Cortex of kidney (tissue), 1 donor: ENCODE measurements at places on chromosomes 7 and 10.

GRCh38 chr10:88901206-88901983 lies 21.4 kb downstream of the STAMBPL1 start:
- no peak for DNase-seq

- DNase-seq, result no peak
These were observed 271.4 kb downstream of the TSPAN12 start for GRCh38 chr7:120586571-120586970.

DNA sequence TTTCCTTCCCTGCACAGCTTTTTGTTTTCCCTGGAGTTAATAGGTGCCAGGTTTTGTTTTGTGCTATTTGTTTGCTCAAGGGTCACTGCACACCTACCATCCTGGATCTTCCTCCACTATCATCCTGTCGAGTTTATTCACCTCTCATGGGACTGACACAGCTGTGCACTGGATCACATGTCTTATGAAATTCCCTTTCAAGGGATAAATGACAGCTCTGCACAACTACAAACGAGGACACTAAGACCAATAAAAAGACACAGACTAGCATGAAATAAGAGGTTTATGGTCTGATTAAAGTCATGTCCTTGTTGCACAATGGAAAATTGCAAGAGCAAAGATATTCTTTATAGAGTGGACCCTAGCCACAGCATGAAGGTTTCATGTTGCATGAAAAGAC lies 76.7 kb upstream of the SFMBT2 start:
- no peak for DNase-seq

GRCh38 chr10:29486433-29486832 lies 148.3 kb downstream of the SVIL start:
- DNase-seq, result no peak

GRCh38 chr10:47301833-47302232 lies 1.8 kb downstream of the GDF10 start:
- DNase-seq, result no peak

DNA sequence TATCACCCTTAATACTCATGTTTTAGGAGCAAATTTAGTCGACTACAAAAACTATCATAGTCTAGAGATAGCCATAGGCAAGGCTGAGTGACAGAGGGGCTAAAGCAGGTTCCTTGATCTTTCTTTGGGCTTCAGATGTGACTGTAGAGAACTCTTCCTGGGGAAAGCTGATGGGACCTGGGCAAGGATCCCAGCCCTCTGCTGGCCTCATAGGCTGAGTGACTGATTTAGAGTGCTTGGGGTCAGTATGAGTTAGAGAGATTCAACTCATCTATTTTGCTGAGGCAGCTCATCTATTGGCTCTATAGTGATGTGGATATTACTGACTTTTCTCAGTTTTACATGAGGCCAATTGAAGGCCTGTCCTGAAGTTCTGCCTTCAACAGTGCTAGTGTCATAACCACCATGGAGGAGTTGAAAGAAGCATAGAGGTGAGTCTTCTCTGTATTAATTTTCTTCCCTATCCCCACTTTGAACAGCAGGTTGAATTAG lies 81.6 kb downstream of the SAMD9 start:
- no peak for DNase-seq

GRCh38 chr7:880450-880849 lies 4.1 kb downstream of the GET4 start:
- no peak for DNase-seq

DNA sequence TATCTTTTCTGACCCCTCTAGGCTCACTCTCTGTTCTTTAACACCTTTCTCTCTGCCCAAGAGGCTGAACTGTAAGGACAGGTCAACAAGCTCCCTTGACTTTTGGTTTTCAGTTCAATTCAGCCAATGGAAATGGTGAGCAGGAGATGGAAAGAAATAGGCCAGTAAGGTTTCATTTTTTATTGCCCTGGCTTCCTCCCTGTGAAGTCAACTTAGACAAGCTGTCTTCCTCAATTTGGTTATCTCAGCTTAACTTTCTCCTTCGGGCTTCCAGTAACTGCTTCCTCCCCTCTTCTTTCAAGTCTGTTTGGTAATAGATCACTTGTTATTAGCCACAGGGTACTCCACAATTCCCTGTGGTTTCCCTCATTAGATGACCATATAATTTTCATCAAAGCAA lies 19.7 kb downstream of the LIPK start:
- DNase-seq, result no peak

DNA sequence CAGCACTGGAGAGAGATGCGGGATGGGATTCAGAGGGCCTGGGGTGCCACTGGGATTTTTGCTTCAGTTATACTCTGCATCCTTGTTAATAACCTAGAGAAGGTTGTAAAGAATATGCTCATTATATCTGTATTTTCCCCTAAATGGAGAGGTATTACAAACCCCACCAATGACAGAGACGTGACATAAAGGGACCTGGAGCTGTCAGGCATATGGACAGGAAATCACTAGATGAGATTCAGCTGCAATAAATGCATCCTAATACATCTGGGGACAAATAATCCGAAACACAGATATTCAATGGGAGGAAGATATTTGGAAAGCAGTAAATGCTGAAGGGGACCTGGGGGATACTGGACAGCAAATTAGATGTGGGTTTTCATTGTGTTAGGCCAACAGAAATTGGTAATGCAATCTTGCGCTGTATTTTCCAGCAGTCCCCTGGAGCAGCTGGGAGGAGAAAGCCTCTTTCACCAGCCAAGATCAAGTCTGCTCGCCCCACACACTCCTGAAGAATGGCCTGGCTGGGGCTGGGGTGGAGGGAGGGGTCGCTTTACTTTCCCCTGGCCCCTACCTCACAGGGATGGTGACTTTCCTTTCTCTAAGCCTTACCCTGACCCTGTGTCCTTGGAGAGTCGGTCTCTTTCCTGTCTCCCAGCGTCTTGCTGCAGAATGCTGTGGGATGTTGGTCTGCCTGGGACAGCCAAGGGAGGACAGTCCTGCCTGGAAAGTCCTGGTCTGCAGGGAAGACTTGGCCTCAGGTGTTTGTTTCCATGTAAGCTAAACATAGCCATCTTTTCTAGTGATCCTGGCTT lies 653.8 kb downstream of the LRMDA start:
- DNase-seq, result no peak

DNA sequence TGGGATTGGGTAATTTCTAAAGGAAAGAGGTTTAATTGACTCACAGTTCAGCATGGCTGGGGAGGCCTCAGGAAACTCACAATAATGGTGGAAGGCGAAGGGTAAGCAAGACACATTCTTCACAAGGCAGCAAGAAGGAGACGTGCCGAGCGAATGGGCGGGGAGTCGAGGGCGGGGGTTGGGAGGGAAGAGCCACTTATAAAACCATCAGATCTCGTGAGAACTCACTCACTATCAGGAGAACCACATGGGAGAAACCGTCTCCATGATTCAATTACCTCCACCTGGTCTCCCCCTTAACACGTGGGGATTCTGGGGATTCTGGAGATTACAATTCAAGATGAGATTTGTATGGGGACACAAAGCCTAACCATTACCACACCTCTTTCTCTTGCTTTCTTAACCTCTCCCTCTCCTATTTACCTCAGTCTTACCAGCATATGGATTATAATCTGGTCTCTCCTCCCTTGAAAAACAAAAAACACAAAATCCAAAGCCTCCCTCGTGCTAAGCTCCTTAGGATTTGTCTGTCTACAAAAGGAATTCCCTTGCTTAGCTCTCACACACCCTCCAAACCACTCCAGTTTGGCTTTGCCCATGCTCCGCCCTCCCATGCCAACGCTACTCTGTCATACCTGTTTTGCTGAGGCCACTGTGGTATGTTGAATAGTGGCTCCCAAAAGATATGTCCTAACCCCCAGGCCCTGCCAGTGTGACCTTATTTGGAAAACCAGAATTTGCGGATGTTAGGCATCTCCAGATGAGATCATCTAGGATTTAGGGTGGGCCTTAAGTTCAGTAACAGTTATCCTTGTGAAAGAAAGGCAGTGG lies 19.6 kb upstream of the EFCAB10 start:
- DNase-seq, result no peak

DNA sequence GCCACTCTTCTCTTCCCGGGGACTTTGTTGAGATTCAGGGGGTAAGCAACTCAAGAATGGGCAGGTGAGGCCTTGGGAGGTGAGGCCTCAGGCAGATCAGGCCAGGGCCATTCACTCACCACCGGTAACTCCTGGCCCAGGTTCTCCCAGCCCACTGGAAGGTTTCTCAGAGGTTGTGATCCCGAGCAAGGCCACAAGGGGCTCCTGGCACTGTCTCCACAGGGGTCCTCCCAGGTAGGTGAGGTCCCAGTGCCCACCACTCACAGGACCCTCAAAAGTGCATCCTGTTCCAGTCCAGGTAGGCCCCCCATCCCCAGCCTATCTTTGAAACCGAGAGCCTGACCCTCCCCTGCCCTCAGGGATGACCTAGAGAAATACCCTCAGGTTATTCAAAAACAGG lies 236.1 kb downstream of the BUB3 start:
- DNase-seq, result no peak

- DNase-seq, result no peak
These were observed 33.4 kb upstream of the WDFY4 start for GRCh38 chr10:48651293-48651692.

GRCh38 chr10:92240289-92241157 lies 50.4 kb downstream of the CPEB3 start:
- no peak for DNase-seq

DNA sequence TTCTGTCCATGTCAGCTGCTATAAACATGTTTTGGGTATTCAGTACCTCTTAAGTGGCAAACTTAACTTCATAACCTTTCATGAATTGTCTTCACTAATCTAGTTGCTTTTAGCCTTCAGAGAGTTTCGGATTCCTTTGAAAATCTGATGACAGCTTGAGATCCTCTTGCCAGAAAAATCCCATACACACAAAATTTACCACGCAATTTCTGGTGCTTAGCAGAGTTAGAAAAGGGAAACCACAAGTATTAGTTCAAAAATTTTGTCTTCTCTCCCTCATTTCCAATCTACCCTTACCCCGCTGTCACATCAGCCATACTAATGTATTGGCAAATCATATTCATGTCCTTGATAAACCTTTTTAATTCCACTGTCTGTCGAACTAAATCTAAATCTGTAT lies 72.7 kb upstream of the TMEM106B start:
- DNase-seq, result no peak

GRCh38 chr10:493391-494148 lies 195.9 kb downstream of the DIP2C start:
- DNase-seq, result no peak

- no peak for DNase-seq
These were observed 13.9 kb downstream of the CROT start for GRCh38 chr7:87359366-87359765.

GRCh38 chr7:154795014-154795413 lies 207.9 kb downstream of the PAXIP1 start:
- DNase-seq, result no peak

- no peak for DNase-seq
These were observed at the start of gene A1CF for GRCh38 chr10:50885097-50885859. Gene A1CF, minus strand, starts transcription at chr10:50885627. Its CDS starts 25,687 bp downstream, at chr10:50859940.

DNA sequence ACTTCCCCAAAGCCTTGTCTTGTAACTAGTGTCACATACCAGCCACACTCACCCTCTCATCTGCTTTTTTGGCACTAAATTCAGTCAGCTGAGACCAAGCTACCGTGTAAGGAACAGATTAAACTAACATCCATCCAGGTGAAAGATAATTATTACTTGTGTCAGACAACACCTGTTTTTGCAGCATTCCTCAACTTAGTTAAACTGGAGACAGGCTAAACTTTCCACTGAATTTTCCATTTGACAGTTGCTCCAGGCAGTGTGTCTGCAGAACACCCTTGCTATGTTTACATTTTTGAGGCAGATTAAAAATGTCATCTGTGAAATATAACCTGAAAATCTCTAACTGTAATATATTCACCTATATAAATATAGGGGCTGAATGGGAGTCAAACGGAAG lies 73.6 kb downstream of the CYP26A1 start:
- DNase-seq, result no peak

DNA sequence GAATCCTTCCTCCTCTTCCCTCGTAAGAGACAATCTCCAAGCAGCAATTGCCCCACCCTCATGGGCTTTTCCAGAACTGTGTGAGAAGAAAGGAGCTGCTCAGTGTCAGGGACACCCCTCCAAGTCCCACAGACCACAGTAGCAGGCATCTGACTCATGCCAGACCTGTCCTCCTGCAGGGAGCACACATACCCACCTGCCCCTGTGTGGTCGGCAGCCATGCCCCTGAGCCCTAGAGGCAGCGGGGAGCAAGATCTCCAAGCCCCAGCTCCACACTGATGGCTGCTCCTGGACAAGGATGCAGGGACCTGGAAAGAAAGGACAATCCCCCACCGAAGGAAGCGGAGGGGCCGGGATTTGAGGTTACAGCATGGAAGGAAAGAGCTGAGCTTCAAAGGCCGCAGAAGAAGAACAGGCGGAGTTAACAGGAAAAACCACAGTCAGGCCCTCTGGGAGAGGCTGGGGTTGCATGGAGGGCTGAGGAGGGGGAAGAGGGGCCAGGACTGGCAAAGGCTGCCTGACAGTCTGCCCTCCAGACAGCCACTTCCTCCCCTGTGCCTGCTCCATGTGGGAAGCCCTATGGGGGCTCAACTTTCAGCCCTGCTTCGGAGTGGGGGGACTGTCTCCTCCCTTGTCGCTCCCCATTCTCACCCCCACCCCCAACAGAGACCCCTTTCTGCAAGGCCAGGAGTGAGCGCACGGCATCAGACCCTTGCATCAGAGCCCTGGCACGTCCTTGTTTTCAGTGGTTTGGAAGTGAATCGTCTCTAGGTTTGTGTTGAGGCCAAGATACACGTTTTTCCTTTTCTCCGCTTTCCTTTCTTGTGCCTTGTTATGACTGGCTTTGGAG lies 46.8 kb downstream of the ASB13 start:
- no peak for DNase-seq

DNA sequence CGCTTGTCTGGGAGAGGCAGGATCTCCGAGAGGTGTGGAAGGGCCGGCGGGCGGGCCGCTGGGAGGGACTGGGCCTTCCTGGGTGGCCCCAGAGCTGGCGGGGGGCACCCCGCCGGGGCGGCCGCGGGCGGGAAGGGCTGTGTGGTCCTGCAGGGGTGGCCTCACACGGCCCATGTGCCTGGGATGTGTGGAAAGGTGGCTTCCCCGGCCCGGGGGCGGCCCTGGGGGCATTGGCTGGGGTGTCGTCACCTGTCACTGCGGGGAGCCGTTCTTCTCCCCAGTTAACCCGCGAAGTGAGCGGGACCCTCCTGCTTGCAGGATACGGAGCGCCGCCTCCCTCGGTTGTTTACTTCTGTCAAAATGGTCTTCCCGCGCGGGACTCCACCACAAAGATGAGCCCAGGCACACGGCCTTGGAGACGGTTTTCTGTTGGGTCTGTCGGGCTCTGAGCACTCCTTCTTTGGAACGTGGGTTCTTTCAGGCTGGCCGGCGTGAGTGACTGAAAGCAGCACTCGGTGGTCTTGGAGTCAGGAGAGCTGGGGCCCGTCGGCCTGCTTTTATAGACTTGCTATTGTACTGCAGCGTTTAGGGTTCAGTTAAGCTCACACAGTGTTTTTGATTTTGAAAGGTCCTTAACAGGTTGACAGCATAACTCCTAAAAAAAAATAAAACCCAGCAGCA lies 700 bp downstream of the SMC3 start:
- no peak for DNase-seq
